DND-41 (cell line): ENCODE measurements at places on chromosomes 4 and X.

DNA sequence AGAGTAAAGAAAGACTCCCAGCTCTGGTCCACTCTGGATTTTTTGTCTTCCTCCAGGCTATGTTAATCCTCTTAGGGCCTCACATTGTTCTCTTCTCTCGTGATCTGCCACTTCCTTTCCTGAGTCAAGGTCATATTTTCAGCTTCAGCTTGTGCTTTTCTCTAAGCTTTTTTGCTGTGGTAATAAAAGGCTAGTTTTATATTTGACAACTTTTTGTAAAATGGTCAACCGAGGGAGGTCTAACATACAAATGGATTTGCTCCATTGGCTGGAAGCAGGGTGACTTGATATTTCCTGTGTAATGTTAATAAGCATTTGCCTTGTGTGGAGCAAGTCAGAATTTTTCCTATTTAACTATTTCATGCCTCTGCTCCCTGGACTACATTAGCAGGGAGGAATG is 239.7 kb downstream of the RAB28 start:
- no peak for DNase-seq

GRCh38 chr4:181323061-181323460 is 920.1 kb upstream of the TENM3 start:
- DNase-seq, result no peak

DNA sequence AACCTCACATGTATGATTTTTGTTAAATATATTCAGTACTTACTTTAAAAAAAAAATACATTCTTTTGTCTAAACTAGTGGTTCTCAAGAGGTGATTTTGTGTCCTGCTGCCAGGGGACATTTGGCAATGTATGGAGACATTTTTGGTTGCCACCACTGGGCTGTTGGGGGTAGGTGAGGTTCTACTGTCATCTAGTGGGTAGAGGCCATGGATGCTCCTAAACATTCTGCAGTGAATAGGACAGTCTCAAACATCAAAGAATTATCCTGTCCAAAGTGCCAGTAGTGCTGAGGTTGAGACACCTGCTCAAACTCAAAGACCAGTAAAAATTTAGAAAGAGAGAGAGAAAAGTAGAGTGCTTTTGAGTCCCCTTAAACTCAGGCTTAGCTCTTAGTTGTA is 32.9 kb upstream of the PGM2 start:
- peak; percentile 10 for DNase-seq

DNA sequence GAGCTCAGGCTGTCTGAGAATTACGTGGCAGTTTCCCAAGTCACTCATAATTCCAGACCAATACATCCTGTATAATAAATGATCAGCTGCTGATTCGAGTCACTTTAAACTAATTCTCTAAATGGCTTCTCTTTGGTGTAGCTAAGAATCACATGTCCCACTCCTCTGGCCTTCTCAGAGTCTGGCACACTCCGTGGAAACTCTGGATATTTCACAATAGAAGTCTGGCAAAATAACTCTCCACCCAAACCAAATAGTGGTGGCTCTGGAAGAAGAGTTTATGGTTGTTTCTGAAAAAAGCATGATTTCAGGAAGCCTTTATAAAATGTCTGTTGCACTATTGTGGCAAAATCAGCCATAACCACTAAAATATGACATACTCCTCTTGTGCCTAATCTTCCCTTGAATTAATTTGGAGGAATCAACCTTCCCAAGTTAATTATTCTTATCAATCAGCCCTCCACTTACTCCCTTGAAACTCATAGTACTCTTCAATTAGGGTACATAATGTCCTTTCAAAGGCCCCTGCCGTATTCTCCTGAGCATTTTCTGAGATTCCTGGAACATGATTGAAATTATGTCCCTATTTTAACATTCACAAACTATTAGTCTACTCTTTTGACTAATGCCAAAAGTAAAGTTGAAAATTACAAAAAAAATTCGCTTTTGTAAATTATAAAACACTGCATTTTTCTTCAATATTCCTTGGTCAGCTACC is 991.6 kb downstream of the FAT4 start:
- no peak for DNase-seq

GRCh38 chrX:96455078-96455477 is 229.6 kb upstream of the DIAPH2 start:
- no peak for DNase-seq

- DNase-seq, result no peak
Observed at GRCh38 chr4:139682741-139683151, 17.1 kb downstream of the MGST2 start.
